Stimulated activated CD8-positive, alpha-beta memory T cell treated with anti-CD3 and anti-CD28 coated beads, Interleukin-7, amount 100 ng/mL, for 4 hours (primary cell): ENCODE measurements at places on chromosomes 5 and 9.

DNA sequence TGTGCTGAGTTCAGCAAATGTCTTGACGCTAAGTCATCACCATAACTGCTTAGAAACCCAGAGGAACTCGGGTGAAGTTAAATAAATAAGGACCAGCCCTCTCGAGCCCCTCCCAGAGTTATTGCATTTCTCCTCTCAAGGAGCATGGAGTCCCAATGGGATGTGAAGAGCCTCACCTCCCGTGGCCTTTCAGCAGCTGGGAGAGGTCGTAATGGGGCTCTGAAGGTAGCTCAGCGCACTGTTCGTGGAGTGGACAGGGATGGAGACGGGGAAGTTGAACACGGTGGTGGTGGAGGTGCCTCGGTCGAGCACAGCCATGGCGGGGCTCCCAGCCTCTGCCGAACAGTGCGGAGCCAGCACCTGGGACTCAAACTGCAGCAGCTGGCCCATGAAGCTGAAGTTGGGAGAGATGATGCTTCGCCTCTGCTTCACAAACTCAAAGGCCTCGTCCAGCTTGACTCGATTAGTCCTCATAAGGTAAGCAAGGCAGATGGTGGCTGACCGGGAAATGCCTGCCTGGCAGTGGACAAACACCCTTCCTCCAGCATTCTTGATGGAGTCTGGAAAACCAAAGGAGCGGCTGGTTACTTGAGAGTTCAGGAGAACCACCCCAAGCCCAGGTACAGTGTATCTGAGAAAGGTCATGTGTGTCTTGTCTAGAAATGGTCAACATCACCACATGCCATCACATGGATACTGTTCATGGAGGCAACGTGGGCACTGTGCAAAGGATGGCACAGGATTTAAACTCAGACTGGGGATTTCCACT lies 2.2 kb downstream of the DUSP1 start:
- no peak for DNase-seq

GRCh38 chr9:71638627-71639026 lies 129.7 kb downstream of the CEMIP2 start:
- no peak for DNase-seq

- DNase-seq, result no peak
These were observed 608.3 kb upstream of the NUDT12 start for GRCh38 chr5:104170926-104171325.

GRCh38 chr5:102040326-102040725 lies 255.8 kb downstream of the SLCO4C1 start:
- DNase-seq, result no peak

- DNase-seq, result no peak
These were observed 125.7 kb downstream of the BARX1 start for GRCh38 chr9:93829271-93830011.

GRCh38 chr9:4381744-4382143 lies 81.9 kb upstream of the GLIS3 start:
- no peak for DNase-seq

DNA sequence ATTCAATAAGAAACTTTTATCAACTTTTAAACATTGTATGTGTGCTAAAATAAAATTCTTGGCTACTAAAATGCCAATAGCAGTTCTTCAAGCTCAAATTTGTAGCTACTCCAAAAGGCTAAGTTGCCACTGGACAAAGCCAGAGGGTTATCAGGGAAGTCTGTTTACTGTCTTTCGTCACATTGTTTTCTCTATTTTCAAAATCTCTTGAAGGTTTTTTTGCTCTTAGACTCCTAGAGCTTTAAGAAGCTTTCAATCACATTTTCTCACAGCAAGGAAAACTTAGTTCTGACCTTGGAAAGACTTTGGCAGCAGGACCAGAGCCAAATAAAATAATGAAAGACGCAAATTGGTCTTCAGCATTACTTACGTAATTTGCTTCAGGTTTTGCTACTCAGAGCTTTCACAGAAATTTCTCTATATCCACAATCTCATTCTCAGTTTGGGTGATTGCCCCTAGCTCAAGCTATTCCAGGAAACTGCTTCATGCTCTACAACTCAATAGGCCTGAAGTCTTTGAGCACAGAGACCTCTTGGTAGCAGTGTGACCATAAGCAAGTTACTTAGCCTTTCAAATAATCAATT lies 257.7 kb downstream of the GABRG2 start:
- no peak for DNase-seq

- DNase-seq, result no peak
These were observed 8.4 kb upstream of the GOLPH3 start for GRCh38 chr5:32182463-32183063.

GRCh38 chr9:96884443-96884842 lies 30.1 kb upstream of the ZNF782 start:
- DNase-seq, result no peak

- DNase-seq, result no peak
These were observed 119.6 kb downstream of the GABBR2 start for GRCh38 chr9:98589102-98589501.

DNA sequence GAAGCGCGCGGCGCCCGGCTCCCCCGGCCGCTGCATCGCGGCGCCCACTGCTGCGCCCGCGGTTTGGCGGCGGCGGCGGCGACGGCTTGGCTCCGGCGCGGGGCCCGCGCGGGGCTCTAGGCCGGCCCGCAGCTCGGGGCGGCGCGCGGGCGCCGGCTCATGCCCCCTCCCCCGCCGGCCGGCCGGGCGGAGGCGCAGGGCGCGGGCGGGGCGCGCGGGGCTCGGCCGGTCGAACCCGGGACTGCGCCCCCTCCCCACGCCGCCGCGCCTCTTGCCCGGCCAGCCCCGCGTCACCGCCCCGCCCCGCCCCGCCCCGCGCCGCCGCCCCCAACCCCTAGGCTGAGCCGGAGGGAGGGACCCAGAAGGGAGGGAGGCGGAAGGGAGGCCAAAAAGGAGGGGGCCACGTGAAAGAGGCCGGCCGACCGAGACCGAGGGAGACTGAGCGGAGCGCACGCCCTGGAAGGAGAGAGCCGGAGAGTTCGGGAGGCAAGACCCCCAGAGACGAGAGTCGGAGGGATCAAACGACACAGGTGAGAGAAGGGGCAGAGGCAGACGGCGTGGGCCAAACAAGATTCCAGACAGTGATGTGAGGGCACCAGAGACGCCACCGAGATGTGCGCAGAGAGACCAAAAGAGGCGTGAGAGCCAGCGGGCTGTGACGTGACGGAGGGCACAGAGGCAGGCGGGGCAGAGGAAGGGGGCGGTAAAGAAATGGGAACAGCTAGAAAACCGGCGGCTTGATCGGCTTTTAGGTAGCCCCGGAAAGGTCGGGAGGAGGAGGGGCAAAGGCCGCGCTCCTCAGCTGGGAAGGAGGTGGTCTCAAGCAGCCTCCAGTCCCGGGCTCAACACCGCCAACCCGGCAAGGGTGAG lies at the start of gene BARX1:
TSS of gene BARX1 (minus strand) at position 245 of the 870 bp plus-strand sequence. CDS start at position 36, 209 bp downstream.
- no peak for DNase-seq

GRCh38 chr9:73093016-73093739 lies 58.5 kb upstream of the ANXA1 start:
- no peak for DNase-seq

GRCh38 chr5:181164076-181164952 lies 16.9 kb downstream of the OR2V2 start:
- DNase-seq, result no peak

GRCh38 chr5:128825826-128826225 lies 139.5 kb upstream of the SLC27A6 start:
- DNase-seq, result no peak

- DNase-seq, result no peak
These were observed 80.2 kb upstream of the LIFR start for GRCh38 chr5:38636626-38637025.

DNA sequence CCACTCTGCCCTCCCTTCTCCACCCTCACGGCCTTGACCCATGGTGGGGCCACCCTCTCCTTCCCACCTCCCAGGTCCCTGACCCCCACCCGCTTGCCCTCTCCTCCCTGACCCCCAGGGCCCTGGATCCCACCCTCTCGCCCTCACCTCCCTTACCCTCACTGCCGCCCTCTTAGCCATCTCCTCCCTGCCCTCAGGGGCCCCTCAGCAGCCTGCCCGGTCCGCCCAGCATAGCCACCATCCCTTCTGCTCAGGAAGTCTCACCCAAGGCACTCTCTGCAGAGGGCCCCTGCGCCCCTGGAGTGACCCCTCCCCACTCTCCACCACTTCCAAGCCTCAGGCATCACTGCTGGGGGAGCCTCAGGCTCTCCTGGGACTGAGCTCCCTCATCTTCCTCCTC lies 66.3 kb downstream of the MRPL36 start:
- no peak for DNase-seq

DNA sequence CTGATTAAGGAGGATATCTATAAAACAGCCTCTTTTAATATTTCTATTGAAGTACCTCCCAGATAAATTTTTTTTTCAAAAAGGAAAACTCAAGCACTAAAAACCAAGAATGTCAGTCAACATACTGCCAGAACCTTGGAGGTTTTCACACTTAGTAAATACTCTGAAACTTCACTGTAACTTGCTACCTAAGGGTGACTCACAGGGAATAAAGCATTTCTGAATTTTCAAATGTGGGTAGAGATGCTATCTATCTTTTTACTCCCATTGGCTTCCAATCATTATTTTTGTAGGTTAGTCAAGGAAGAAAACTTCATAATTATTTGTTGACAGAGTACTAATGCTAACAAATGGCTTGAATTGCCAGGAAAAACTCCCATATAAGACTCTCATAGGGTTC lies 46.1 kb downstream of the SLC25A46 start:
- DNase-seq, result no peak

GRCh38 chr5:136212252-136212721 lies 19.3 kb upstream of the SMIM32 start:
- DNase-seq, result no peak

DNA sequence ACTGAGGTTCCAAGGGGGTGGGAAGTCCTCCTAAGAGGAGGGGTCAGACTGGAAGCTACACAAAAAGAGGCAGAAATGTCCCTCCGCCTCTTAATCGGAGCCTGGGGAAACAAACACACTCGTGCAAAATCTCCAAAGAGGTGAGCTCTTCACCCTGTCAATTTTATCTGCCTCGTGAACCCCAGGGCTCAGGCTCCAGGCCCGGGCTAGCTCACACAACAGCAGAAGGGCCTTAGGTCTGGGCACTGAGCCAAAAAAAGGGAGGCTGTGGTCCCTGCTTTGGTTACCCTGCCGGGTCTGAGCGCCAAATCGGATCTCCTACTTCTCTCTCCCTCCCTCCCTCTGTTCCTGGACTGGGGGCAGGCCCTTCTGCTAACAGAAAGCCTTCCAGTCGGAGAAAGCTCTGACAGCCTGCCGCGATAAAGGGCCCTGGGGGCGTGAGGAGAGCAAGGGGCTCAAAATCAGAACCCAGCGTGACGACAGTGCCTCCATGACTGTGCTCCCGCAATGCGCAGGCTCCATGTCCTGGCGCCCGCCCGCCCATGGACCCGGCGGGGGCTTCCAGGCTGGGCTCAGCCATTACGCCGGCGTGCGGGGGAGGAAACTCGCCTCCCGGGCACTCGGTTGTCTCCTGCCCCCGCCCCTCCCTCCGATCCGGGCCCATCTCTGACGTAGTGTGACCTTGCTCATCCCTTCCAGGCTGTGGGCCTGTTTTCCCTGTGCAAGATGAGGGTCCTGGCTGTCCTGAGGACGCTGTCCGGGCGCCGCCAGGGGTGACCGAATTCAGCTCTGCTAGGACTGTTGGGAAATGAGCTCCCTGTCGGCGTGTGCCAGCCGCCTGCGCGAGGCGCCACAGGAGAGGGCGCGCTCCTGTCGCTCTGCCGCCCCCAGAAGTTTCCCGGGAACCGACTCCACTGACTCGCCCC lies 865 bp upstream of the SLC22A4 start:
- DNase-seq, result peak; percentile 80

DNA sequence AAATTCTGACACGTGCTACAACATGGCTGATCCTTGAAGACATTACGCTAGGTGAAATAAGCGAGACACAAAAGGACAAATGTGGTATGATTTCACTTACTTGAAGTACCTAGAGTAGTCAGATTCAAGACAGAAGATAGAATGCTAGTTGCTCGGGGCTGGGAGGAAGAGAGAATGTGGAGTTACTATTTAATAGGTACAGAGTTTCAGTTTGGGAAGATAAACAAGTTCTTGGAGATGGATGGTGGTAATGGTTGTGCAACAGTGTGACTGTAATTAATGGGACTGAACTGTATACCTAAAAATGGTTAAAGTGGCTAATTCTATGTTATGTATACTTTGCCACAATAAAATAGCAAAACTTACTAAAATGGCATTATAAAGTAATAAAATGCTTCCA lies 34.4 kb downstream of the PAM start:
- no peak for DNase-seq

DNA sequence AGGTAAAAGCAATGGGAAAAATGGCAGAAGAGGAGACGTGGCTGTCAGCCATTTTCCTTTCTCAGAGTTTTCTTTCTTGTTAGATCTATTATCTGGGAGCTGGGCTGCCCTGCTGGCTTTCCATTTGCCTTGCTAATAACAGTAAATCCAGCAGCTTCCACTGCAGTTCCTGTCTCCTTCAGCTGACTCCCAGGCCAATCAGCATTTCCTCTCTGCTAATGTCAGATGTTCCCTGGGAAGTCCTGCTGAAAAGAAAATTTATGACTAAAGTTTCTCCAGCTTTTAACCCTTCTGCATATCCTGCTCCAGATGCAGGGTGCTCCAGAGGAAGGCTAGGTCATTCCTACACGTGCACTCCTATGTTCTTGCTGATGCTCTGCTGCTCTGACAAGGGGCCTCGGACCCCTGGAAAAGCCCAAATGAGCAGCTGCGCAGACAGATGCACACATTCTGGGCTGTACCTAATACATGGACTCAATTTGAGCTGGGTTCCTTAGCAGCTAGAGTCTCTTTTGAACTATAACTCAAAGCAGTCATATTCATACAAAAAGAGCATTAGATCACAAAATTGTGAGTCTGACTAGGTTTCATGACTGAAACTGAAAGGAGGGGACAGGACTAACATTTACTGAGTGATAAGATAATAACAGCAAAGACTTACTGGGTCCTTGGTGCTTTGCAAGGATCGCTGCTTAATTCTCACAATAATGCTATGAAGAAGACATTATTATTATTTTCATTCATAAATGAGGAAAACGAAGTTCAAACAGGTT lies 182.2 kb downstream of the MAPKAP1 start:
- DNase-seq, result no peak

DNA sequence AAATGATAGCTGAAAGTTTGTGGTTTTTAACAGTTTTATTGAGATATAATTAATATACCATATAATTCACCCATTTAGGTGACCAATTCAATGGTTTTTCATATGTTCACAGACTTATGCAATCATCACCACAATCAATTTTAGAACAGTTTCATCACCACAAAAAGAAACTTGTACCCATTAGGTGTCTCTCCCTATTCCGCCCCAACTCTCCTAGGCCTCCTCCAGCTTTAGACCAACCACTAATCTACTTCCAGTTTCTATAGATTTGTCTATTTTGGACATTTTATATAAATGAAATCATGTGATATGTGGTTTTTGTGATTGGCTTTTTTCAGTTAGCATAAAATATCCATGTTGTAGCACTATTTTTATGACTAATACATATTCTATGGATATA lies 38.6 kb downstream of the YTHDC2 start:
- no peak for DNase-seq

- no peak for DNase-seq
These were observed 93.4 kb downstream of the DAB2IP start for GRCh38 chr9:121744687-121745395.

GRCh38 chr9:90098408-90098807 lies 493.6 kb downstream of the GADD45G start:
- no peak for DNase-seq

GRCh38 chr5:11062397-11062796 lies 301.4 kb upstream of the DAP start:
- DNase-seq, result no peak

- no peak for DNase-seq
These were observed 49.6 kb upstream of the CPLX2 start for GRCh38 chr5:175821790-175822211.
